ENCODE measurements at places on chromosomes 12 and 14.

DNA sequence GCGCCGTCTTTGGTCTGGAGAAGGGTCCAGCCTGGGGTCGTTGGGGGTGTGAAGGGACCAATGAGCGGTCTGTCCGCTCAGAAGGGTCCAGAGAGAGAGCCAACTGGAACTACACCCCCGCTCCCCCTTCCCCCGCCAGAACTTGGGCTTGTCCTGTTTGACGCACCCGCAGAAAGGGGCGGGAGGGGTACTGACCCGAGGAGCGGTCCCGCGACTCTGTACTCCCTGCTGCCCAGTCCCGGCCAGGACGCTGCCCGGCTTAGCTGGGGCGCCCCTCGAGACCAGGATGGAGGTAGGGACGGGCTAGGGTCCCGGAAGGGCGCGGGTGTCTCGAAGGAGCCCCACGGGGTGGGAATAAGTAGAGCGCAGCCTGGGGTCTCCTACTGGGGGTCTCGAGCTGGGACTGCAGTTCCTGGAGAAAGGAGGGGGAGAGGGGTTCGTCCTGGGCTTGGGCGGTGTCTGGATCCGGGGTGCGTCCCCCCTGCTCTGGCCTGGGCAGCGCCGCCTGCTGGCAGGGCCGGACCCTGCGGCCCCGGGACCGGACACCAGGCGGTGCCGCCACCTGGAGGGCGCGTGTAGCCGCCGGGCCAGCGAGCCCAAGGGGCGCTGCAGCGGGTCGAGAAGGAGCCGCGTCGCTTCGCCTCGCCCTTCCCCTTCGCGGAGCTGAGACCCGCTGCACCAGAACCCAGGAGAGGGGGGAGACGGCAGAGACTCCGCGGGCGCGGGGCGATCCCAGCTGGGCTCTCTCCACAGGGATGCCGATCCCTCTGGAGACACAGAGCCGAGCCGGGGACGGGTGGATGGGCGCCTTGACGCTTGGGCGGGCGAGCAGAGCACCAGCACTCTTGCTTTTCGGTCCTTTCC lies 3.8 kb upstream of the CACNB3 start:
- peak; percentile 83 for DNase-seq

DNA sequence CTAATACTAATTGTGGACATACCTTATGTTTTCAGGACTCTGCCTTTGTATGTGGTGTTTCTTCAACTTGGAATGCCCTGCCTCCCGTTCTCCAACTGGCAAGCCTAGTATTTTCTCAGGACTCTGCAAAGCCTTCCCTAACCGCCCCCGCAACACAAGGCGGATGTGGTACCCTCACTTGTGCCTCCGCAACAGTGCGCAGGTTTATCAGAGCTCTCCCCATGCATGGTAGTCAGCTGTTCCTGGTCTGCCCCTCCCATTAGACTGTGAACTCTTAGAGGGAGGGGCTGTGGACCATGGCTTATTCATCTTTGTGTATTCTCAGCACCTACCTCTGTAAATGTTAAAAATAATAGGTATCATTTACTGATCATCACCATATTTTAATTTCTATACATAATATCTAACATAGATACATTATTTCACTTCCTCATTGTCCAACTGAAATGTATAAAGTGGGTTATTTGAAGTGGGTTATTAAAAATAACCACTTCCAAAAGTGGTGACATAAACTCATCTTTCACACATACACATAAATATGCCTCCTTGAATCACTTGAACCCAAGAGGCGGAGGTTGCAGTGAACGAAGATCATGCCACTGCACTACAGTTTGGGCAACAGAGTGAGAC lies 9.0 kb downstream of the LPAR5 start:
- DNase-seq = no peak

DNA sequence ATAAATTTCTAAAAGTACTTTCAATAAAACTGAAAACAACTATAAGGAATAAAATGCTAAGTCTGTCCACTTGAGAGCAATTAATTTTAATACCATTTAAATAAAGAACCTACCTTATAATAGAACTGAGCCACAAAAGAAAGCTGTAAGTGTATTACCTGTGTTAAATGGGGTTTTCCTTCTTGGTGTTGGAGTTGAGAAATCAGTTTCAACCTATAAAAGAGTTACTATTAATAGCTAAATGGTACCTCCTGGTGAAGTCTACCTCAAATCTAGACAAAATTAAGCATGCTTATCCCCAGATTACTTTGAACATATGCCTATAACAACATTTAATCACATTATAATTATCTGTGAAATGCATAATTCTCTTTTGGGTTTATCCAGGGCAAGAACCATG lies 48.8 kb downstream of the MIS18BP1 start:
- DNase-seq = no peak

DNA sequence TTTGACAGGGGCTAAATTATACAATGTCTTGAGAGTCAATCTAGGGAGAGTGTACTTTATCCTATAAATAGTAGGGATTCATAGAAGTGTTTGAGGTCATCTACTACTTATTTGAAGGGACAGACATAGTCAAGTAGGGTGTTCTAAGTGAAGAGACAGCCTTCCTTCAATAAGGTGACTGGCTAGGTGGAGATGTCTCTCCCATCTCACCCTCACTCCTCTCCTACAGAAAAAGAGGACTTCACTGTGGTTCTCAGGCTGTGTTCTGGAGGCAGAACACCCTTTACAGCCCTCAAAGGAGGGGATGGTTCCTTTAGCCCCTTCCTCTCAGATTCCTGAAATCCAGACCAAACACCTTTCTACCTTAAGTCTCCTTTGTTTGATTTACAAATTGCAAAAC lies 2.8 kb upstream of the NFE2 start:
- DNase-seq = no peak

DNA sequence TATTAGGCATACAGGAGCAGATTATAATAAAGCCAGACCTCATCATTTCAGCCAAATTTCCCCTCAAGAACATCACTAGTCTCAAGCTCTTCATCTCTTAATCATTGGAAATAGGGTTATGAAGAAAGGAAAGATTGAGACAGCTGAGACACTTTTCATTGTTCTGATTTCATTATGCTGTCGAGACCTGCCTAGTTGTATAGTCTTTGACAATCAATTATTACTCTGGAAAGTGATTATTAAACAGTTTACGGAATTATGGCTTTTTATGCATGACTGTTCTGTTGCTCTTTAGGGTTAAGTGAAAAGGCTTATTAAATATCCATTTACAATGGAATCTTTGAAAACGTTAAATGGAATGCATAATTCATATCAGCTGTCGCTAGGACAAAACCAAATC lies 48.3 kb downstream of the TTC6 start:
- no peak for DNase-seq

- DNase-seq = no peak
Measured at GRCh38 chr14:53325176-53325806, 172.2 kb upstream of the DDHD1 start.

DNA sequence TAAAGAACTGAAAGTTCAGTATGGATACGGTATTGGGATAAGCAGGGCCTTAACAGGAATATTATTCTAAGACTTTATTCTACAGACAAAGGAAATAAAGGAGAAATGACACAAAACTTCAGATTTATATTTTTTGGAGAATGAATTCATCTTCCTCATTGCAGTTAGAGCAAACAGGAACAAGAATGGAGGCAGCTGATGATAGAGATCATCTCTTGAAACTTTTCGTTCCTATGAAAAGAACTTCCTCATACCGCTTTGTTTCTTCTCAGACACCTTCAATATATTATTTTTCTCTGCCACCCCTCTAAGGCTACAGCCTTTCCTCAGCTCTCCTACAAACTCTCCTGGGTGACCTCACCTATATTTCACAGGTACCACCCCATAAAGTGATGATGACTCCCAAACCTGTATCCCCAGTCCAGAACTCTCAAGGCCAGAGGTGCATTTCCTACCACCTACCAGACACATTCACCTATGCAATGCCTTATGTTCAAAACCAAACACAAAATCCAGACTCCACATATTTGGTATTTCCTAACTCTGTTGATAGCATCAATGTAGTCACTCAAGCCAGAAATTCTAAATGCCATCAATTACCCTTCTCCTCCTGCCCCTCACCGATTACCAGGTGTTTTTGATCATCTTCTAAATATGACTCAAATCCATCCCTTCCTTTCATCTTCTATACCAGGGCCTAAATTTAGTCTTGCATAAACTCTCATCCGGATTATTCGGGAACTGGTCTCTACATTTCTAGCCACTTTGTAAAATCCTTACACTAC lies 7.4 kb downstream of the MAP4K5 start:
- no peak for DNase-seq

GRCh38 chr12:78864870-78865463 lies 393 bp downstream of the SYT1 start:
- no peak for DNase-seq

- DNase-seq = peak; percentile 52
Measured at GRCh38 chr14:30355431-30355913, 203.5 kb upstream of the G2E3 start.

GRCh38 chr12:67893022-67893580 lies 96.1 kb upstream of the IFNG-AS1 start:
- no peak for DNase-seq

GRCh38 chr14:91654836-91655235 lies 77.0 kb downstream of the CATSPERB start:
- DNase-seq = no peak

GRCh38 chr14:65926935-65927700 lies 514.6 kb downstream of the FUT8 start:
- no peak for DNase-seq

GRCh38 chr12:120835657-120836056 lies 68.5 kb downstream of the SPPL3 start:
- no peak for DNase-seq

DNA sequence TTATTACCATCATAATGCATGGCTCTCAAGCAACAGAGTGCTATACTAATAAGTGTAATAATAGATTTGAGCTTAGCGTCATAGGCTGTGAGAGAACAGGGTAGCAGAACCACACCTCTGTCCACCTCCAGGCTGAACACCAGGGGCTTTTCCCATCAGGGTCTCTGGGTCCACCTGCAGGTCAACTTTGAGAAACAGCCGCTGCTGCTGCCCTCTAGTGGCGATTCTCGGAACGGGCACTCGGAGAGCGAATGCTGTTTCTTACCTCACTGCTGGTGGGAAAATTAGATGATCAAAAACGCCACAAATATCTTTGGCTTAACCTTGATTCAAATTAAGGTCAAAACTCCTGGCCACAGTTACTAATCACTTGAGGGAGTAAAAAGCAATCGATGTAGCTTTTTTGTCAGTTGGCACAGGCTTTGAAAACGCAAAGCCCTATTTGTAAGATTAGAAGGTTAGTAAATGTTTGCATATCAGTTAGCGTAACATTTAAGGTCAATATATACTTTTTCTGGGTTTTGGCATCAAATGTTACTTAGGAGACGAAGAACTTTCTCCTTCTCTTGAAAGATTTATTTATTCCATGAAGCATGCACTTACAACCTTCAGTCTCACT lies 127.9 kb upstream of the TMEM132D start:
- DNase-seq = peak; percentile 6

GRCh38 chr12:31431721-31432240 lies 105.8 kb upstream of the SINHCAF start:
- no peak for DNase-seq

DNA sequence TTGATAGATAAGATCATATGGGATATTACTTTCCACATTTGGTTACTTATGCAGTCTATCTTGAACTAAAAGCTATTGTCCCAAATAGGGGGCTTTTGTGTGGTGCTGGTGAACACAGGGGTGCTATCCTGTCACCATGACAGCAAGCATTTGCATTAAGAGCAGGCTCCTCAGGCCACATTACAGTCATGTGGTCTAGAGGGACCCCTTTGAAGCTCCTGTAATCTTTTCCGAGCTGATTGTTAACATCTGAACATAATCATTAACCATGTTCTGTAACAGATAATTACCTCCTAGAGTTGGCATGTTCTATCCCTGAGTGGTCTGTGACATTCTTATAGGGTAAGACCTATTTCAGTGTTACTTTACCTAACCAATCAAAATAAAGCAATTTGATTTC lies 178.8 kb downstream of the KTN1 start:
- DNase-seq = no peak

DNA sequence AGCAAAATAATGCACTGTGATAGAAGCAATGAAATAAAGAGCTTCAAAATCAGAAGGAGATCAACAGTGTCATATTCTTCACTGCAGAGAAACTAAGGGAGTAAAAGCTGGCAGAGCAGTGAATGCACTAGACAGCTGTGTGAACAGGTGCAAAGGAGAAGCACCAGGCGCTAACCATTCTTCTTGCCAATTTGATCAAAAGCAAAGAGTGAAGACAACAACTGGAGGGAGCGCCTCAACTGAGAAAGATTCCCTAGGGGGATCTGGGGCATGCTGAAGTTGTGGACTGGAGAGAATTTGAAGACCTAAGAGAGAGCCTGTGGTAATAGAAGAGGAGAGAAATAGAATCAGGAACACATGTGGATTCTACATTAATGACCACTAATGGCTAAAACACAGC lies 50.4 kb upstream of the OVCH1 start:
- DNase-seq = no peak

- DNase-seq = no peak
Measured at GRCh38 chr12:40502322-40502721, 189.9 kb upstream of the CNTN1 start.

DNA sequence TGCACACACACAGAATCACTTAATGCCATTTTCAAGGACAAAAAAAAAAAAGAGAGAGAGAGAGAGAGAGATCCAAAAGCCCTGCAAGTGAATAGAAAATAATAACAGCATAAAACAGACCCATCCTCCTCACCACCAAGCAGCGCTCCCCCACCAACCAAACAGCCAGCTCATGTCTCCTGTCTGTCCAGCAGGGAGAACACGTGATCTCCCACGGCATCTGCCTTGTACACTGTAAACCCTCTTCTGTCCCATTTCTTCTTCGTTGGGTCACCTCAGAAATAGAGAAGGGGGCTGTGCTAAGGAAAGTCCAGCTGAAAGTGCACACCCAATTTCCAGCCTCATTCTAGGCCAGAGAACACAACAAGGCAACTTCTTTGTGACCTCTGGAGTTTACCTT lies 222.5 kb downstream of the EXOC5 start:
- no peak for DNase-seq

DNA sequence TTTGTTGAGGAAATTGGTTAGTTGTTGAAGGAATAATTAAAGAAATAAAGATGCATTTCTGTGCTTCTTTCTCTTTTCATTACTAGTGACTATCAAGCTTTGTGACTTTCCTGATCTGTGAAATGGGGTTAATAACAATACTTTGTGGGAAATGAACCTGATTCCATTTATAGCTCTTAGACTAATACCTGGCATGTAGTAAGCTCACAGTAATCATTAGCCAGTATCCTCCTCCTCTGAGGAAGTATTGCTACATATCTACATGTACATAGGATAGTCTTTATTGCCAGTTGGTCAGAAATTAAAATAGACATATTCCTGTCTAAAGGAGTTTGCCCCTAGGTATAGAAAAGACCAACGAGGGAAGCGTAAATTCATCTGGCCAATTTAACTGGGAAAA lies 1.8 kb upstream of the CCDC198 start:
- DNase-seq = no peak

GRCh38 chr14:103402695-103403094 lies 17.5 kb downstream of the MARK3 start:
- peak; percentile 61 for DNase-seq

Measured in NCI-H226 (cell line).